Activated CD8-positive, alpha-beta memory T cell treated with anti-CD3 and anti-CD28 coated beads for 1 hour (primary cell): ENCODE measurements at places on chromosomes 11 and 22.

DNA sequence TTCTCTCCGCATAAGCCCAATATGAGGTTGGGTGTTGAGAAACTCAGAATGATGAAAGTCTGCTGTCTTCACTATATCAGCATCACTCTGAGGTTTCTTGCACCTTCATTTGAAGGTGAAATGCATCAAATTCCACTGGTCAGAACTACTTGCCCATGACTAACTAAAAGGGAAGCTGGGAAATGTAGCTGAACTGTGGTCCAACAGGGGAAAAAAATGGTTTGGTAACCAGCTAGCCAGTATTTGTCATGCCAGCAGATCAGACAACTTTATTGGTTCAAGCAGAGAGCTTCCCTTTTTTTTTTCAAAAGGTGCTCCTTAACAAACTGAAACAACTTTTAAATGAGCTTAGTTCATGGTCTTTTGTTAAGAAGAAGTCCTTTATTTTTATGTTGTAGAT lies 14.2 kb upstream of the PIK3C2A start:
- no peak for DNase-seq

GRCh38 chr11:117809236-117810055 lies 12.4 kb upstream of the DSCAML1 start:
- DNase-seq: no peak

DNA sequence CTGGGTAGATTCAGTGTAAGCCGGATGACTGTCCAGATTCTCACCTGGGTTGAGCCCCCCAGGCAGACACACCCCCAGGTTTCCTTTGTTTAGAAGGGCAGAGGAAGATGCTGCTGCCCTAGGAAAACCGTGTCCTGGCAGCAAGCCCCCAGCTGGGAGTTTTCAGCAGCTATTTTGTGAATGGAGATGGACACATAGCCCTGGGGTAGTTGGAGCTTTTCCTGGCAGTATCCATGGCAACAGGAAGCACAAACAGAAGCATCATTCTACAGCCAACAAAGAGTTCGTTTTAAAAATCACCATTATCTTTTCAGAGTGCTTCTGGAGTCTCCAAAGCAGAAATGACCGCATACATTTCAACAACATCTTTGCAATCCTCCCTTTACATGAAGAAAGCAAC lies 245.5 kb downstream of the BRD1 start:
- no peak for DNase-seq

- no peak for DNase-seq
Measured at GRCh38 chr11:36628765-36629244, 30.8 kb upstream of the RAG2 start.

DNA sequence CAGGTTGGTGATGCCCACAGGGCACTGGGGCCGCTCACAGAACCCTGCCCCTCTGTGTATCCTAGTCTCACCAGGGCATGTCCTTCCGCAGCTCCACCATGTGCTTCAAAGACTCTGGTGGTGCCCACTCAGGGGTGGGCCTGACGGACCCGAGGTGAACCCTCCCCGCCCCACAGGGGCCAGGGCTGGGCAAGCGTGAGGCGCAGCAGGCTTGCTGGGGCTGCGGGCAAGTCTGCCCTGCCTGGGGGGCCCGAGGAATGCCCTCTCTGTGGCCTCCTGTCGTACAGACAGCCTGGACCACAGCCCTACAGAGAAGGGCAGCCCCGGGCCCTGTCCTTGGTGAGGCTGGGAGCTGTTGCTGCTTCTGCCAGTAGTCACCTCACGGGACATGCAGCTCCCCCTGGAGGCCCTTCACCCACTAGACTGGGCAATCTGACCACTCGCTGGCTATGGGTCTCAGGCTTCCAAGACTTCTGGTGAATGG lies 40.2 kb downstream of the TBX1 start:
- no peak for DNase-seq

GRCh38 chr11:128472128-128473089 lies 114.9 kb downstream of the ETS1 start:
- DNase-seq: no peak

GRCh38 chr11:110379261-110379660 lies 50.5 kb upstream of the FDX1 start:
- DNase-seq: no peak

- no peak for DNase-seq
Measured at GRCh38 chr11:35525501-35526175, at the start of gene PAMR1. TSS of gene PAMR1 (minus strand) at chr11:35525616. CDS start at chr11:35525585, 31 bp downstream.

GRCh38 chr11:47572715-47573255 lies 6.0 kb downstream of the KBTBD4 start:
- no peak for DNase-seq

- DNase-seq: no peak
Measured at GRCh38 chr11:92663539-92663938, 305.9 kb upstream of the MTNR1B start.

- no peak for DNase-seq
Measured at GRCh38 chr11:47998733-47999359, 18.5 kb downstream of the PTPRJ start.

GRCh38 chr22:39893526-39893925 lies at the start of gene ENTHD1:
TSS of gene ENTHD1 (minus strand) at chr22:39893760. CDS start at chr22:39887748, 6,012 bp downstream.
- DNase-seq: no peak

- DNase-seq: no peak
Measured at GRCh38 chr11:98630736-98631135, 390.0 kb upstream of the CNTN5 start.

- no peak for DNase-seq
Measured at GRCh38 chr11:86152901-86153300, 84.0 kb upstream of the PICALM start.

DNA sequence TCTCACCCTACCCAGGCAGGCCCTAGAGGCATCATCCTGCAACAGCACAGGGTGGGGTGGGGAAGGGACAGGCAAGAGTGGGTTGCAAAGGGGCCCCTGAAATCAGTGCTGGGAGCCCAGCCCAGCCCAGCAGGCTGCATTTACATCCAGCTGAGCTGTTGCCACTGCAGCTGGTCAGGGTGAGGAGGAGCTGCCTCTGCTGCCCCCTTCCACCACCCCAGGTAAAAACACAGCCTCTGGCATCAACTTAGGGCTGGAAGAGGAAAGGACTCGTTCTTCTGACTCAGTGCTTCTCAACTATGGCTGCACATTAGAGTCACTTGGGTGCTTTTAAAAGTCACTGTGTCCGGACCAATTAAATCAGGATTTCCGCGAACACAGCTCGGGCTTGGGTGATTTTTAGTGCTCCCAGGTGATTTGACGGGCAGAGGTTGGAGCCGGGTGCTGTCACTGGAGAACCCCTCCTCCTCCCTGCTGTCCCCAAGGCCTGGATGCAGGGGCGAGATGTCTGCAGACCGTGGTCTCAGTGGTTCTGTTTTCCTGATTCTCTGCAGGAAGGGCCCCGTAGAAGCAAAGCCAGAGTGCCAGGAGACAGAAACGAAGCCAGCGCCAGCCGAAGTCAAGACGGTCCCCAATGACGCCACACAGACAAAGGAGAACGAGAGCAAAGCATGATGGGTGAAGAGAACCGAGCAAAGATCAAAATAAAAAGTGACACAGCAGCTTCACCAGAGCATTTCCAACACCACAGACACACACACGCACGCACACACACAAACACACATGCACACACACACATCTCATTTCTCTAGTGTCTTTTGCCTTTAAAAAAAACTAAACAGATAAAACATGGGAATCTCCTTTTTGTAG lies 39.4 kb upstream of the TTC12 start:
- no peak for DNase-seq

- no peak for DNase-seq
Measured at GRCh38 chr22:46829941-46830715, 67.7 kb downstream of the TBC1D22A start.

GRCh38 chr11:113570906-113571305 lies 95.7 kb upstream of the DRD2 start:
- DNase-seq: no peak

GRCh38 chr22:38461057-38461413 lies 6.0 kb upstream of the KCNJ4 start:
- no peak for DNase-seq

DNA sequence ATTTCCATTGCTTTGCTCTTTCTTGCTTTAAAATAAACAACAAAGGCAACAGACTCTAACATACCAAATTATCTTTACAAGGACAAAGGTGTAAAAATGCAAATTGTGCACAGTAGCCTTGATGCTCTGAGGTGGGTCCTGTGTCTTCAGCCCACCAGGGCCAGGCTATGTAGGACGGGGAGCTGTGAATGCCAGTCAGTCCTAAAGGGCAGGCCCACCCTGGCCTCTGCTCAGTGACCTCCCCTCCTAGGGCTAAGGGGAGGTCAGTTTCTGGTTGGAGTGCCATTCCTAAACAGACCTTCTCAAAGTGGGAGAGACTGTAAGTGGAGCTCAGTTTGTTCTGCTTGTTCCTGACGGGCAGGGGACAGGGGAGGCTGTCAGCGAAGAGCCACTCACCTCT lies 78.0 kb upstream of the SUSD2 start:
- DNase-seq: no peak

GRCh38 chr11:106714199-106714598 lies 304.1 kb downstream of the GUCY1A2 start:
- DNase-seq: no peak

DNA sequence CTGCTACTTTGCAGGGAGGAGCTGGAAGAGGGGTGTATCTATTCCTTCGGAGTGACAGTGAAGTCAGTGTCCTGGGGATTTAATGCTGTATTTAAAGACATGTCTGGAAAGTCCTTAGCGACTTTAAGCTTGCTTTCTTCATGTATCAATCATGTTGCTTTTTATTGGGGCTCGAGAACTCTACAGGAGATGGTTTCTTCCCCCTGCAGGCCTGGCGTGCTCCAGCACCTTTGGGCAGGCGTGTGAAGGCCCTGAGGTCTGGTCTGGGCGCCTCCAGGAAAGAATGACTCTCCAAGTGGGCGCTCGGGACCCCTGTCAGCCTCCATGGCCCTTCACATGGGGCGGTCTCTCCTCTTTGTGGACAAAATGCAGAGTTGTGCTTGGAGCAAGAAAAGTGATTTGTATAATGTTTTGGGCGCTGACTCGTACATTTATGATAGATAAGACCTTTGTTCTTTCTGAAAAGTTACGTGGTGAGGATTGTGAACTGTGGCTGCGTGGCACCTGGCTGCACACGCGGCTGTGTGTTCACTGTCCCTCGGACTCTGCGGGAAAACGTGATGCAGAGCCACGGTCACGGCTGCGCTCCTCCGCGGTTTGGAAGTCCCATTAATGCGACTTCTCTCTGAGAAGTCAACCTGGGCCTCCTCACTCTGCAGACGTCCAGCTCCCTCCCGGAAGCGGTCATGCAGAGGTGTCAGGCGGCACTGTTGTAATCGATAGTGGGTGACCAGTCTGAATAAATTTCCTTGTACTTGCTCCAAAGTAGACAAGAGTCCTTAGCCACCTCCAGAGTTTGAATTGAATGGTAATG lies 282.5 kb downstream of the TBC1D22A start:
- no peak for DNase-seq

GRCh38 chr22:23251445-23252093 lies 71.3 kb downstream of the BCR start:
- DNase-seq: no peak

GRCh38 chr11:128469220-128469619 lies 118.1 kb downstream of the ETS1 start:
- DNase-seq: no peak

DNA sequence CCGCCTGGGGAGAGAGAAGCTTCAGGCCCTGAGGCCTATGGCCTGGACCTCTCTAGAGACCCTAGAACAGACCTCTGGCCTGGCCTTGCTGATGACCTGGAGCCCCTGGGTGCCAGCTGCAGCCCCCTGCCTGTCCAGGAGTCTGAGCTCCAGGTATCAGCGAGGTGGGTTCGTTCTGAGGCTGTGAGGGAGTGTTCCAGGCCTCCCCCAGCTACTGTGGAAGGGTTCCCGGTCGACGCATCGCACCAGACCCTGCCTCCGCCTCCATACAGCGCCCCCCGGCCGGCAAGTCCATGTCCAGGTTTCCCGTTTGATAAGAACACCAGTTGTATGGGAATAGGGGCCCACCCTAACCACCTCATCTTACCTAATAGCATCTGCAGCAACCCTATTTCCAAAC lies 111.1 kb downstream of the KCNQ1 start:
- no peak for DNase-seq

- no peak for DNase-seq
Measured at GRCh38 chr22:37054056-37054395, 2.5 kb downstream of the KCTD17 start.

GRCh38 chr11:93054881-93055280 lies 85.4 kb downstream of the MTNR1B start:
- DNase-seq: no peak

DNA sequence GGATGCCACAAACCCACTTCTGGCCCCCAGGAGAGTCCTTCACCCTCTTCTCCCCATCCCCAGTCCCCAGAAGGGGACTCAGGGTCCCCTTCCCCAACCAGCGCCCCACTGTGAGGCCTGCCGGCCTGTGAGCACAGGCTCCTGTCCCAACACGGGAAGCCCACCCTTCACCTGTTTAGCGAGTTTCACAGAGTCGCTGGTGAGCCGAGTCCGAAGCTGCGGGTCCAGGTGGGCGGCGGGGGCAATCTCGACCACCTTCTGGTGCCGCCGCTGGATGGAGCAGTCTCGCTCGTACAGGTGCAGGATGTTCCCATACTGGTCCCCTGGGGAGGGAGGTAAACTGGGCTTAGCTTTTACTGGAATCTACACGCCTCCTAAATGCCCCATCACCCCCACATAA lies 13.3 kb downstream of the LRFN4 start:
- no peak for DNase-seq

- DNase-seq: no peak
Measured at GRCh38 chr11:83823461-83824025, 537.4 kb upstream of the CCDC90B start.

GRCh38 chr11:120354068-120354467 lies 17.9 kb downstream of the ARHGEF12 start:
- no peak for DNase-seq

- DNase-seq: no peak
Measured at GRCh38 chr11:5285703-5286340, 15.9 kb downstream of the OR51B4 start.

DNA sequence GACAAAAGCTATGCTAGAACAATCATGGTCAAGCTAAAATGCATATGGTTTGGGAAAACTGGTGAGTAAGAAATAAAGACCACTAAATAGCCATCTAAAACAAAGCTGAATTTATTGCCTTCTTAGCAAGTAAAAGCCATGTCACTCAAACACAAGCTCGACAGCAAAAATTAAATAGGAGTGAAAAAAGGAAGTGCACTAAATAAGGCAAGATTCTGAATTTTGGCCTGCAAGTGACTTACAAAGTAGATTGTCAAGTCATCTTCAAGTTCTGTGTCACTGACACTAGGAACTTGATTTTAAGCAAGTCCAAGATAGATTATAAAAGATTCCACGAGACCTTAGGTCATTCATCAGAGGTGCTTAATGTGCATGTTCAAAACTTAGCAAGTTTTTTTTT lies 27.4 kb downstream of the TUG1 start:
- DNase-seq: no peak

GRCh38 chr11:110985547-110985946 lies 260.0 kb upstream of the POU2AF2 start:
- no peak for DNase-seq

GRCh38 chr11:30016588-30017363 lies at the start of gene KCNA4:
TSS of gene KCNA4 (minus strand) at chr11:30017030. CDS start at chr11:30012678, 4,352 bp downstream.
- DNase-seq: no peak

DNA sequence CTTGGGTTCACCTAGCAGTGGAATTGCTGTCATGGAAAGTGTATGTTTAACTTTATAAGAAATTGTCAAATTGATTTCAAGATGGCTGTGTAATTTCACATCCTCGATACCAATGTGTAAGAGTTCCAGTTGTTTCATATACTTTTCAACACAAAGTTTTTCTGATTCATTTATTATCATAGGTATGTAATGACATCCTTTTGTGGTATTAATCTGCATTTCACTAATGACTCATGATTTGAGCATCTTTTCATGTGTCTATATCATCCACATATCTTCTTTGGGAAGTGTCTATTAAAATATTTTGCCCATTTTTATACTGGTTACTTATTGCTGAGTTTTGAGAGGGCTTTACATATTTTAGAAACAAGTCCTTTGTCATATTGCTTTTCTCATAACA lies 17.0 kb upstream of the GLYATL1B start:
- DNase-seq: no peak
